Breast epithelium (tissue), 4 donors: ENCODE measurements at places on chromosomes 13 and 19. TPM values are rescaled to one million over a fixed set of nuclear protein-coding genes. Genes with fewer than 3 reads are reported as not detected.

The FAM83E gene
- total RNA-seq, result 5.6 TPM

The KLF1 gene
- total RNA-seq, result not detected

The SCEL gene
- 0.88 TPM for total RNA-seq

The LILRA6 gene
- 1.8 TPM for total RNA-seq

The IGFL2 gene
- not detected for total RNA-seq

DNA sequence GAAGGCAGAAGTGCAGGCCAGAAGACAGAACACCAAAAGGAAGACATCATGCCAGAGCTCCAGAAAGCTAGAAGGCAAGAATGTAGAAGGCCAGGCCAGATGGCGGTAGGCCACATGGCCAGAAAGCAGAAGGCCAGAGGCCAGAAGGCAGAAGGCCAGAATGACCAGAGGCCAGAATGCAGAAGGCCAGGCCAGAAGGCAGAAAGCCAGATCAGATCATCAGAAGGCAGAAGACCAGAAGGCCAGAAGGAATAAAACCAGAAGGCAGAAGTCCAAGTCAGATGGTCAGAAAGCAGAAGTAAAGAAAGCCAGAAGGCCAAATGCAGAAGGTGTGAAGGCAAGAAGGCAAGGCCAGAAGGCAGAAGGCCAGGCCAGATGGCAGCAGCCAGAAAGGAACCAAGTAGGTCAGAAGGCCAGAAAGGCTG, 185.0 kb downstream of the TUBA3C start:
- no peaks in the 10 kb centered on the region for H3K4me1 ChIP-seq
- H3K27me3 ChIP-seq, result no peaks in the 10 kb centered on the region
- H3K27ac ChIP-seq, result no peak overlapping the region
- H3K4me3 ChIP-seq, result no peak overlapping the region
- no peak for DNase-seq
- no peaks in the 10 kb centered on the region for H3K36me3 ChIP-seq

DNA sequence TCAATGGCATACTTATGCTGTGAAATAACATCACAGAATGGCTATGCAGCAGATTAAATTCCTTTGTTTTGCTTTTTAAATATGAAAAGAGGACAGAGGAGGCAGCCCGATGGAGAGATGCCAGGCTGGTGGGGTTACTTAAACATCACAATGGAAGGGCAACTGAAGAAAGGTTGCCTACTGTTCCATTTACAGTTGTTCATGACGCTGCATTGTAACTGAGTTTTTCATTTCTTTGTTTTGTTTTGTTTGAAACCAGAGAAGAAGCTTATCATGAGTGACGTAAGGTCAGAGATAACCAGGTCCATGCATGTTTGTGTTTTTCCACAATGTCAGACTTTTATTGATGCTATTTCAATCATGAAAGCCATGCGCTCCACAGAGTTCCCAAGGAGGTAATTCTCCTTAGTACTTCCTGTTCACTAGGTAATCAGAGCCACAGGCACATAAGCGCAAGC, 273.8 kb downstream of the LHFPL6 start:
- H3K4me3 ChIP-seq, result no peak overlapping the region
- H3K4me1 ChIP-seq, result no peaks in the 10 kb centered on the region
- no peak for DNase-seq
- no peaks in the 10 kb centered on the region for H3K27me3 ChIP-seq
- H3K27ac ChIP-seq, result no peak overlapping the region

- peaks cover 8% of the 10 kb centered on the region for H3K4me1 ChIP-seq
- H3K4me3 ChIP-seq, result peak within 1 kb of the TSS; percentile 53
- DNase-seq, result peak; percentile 84
- H3K27me3 ChIP-seq, result no peaks in the 10 kb centered on the region
- peak within 1 kb of the TSS; percentile 95 for H3K27ac ChIP-seq
These were observed at the start of gene TJP3 for GRCh38 chr19:3708207-3708931. Gene TJP3, plus strand, starts transcription at chr19:3708384. Its CDS starts 20,049 bp downstream, at chr19:3728433.

DNA sequence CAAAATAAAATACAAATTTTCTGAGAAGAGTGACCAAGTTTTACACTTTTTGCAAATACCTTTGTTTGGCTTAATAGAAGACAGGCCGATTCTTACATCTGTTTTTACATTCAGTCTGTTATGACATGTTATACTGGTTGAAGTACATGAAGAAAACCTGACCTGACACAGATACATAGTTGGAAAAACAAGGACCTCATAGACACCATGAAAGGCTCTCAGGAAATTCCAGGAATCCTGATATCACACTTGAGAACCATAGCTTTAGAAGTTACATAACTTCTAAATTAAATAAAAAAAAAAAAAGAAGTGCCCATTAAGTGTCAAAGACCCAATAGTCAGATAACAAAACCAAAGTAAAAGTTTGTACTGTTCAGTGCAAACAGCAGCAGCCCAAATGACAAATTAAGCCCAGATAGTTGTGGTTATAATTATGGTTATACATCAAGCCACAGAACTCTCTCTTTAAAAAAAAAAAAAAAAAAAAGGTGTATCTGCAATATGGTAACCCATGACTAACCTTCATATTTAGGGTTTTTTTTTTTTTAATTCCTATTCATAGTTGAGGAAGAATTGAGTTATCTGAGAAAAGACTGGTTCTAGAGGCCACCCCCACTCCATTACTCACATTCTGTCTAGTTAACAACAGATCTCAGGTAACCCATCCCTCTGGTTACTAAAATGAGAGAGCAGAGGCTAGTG, 19.8 kb downstream of the RBM26 start:
- H3K27ac ChIP-seq, result no peak overlapping the region
- H3K36me3 ChIP-seq, result no peaks in the 10 kb centered on the region
- DNase-seq, result no peak
- H3K27me3 ChIP-seq, result no peaks in the 10 kb centered on the region

- no peak overlapping the region for H3K4me3 ChIP-seq
- H3K4me1 ChIP-seq, result no peaks in the 10 kb centered on the region
- no peaks in the 10 kb centered on the region for H3K27me3 ChIP-seq
- DNase-seq, result no peak
- no peaks in the 10 kb centered on the region for H3K36me3 ChIP-seq
These were observed 39.3 kb downstream of the RASA3 start for GRCh38 chr13:114093118-114093517.

- H3K4me3 ChIP-seq, result peak overlapping the region; percentile 61
- peak overlapping the region; percentile 82 for H3K27ac ChIP-seq
- no peaks in the 10 kb centered on the region for H3K27me3 ChIP-seq
- no peaks in the 10 kb centered on the region for H3K4me1 ChIP-seq
- DNase-seq, result no peak
These were observed 19.6 kb downstream of the HMGB1 start for GRCh38 chr13:30446126-30446500.

DNA sequence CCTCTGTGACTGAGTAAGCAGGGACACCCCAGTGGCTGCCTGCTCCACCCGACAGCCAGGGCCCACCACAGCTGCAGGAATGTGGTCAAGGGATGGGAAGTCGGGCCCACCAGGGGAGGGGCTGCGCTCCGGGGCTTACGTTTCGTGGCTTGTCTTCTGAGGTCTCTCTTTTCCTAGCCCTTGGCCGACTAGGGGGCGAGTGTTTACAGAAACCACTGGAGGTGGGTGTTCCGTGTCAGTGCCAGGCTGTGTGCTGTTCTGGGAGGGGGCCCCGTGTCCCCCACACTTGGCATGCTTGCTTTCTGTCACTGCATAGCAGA, 4.5 kb downstream of the ADAT3 start:
- H3K4me1 ChIP-seq, result peaks cover 18% of the 10 kb centered on the region
- no peak for DNase-seq
- H3K4me3 ChIP-seq, result peak overlapping the region; percentile 30
- H3K36me3 ChIP-seq, result no peaks in the 10 kb centered on the region

- H3K27ac ChIP-seq, result no peak overlapping the region
- H3K4me1 ChIP-seq, result no peaks in the 10 kb centered on the region
- no peaks in the 10 kb centered on the region for H3K27me3 ChIP-seq
- H3K36me3 ChIP-seq, result no peaks in the 10 kb centered on the region
- H3K4me3 ChIP-seq, result no peak overlapping the region
- no peak for DNase-seq
These were observed 111.3 kb downstream of the KATNAL1 start for GRCh38 chr13:30196025-30196424.

- H3K27me3 ChIP-seq, result no peaks in the 10 kb centered on the region
- no peak within 1 kb of the TSS for H3K4me3 ChIP-seq
- DNase-seq, result peak; percentile 62
- no peaks in the 10 kb centered on the region for H3K4me1 ChIP-seq
- no peak within 1 kb of the TSS for H3K27ac ChIP-seq
- no peaks in the 10 kb centered on the region for H3K36me3 ChIP-seq
These were observed at the start of gene SLITRK1 for GRCh38 chr13:83881917-83882605. Gene SLITRK1, minus strand, starts transcription at chr13:83882474. Its CDS starts 967 bp downstream, at chr13:83881507.

DNA sequence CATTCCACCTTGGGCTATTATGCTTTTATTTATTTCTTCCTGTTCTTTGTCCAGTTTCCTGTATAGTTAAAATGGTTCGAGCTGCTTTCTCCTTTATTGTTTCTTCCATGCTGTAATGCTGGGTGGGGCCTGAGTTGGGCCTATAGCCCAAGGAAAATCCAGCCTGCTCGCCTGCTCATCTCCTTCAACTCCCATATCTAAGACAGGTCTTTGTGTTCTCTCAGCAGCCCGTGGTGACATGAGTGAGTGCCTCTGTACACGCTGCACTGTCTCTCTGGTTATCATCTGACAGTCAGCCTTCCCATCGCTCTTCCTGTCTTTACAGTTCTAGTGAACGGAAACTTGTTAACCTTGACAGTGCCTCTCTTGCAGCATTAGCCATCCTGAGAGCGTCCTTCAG, 221.9 kb upstream of the SLC10A2 start:
- no peaks in the 10 kb centered on the region for H3K4me1 ChIP-seq
- no peak for DNase-seq
- no peak overlapping the region for H3K27ac ChIP-seq
- H3K36me3 ChIP-seq, result no peaks in the 10 kb centered on the region
- H3K4me3 ChIP-seq, result no peak overlapping the region
- no peaks in the 10 kb centered on the region for H3K27me3 ChIP-seq

DNA sequence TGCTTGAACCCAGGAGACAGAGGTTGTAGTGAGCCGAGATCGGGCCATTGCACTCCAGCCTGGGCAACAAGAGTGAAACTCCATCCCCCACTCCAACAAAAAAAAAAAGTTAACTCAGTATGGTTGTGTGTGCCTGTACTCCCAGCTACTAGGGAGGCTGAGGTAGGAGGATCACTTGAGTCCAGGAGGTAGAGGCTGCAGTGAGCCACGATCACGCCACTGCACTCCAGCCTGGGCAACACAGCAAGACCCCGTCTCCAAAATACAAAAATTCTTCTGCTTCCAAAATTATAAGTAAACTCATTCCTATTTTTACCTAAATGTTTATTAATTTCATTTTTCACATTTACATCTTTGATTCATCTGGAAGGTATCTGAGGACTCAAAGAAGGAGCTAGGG, 14.4 kb downstream of the PNMA8A start:
- H3K27me3 ChIP-seq, result no peaks in the 10 kb centered on the region
- DNase-seq, result no peak
- no peak overlapping the region for H3K4me3 ChIP-seq
- H3K4me1 ChIP-seq, result no peaks in the 10 kb centered on the region
- H3K36me3 ChIP-seq, result no peaks in the 10 kb centered on the region
- peak overlapping the region; percentile 29 for H3K27ac ChIP-seq

GRCh38 chr19:7874076-7874896, at the start of gene PRR36:
Gene PRR36, minus strand, starts transcription at chr19:7874390. Its CDS starts 701 bp downstream, at chr19:7873689.
- H3K36me3 ChIP-seq, result no peaks in the 10 kb centered on the region
- H3K27me3 ChIP-seq, result peaks cover 20% of the 10 kb centered on the region
- H3K4me3 ChIP-seq, result peak within 1 kb of the TSS; percentile 56
- peak; percentile 66 for DNase-seq
- H3K4me1 ChIP-seq, result no peaks in the 10 kb centered on the region
- peak within 1 kb of the TSS; percentile 70 for H3K27ac ChIP-seq

DNA sequence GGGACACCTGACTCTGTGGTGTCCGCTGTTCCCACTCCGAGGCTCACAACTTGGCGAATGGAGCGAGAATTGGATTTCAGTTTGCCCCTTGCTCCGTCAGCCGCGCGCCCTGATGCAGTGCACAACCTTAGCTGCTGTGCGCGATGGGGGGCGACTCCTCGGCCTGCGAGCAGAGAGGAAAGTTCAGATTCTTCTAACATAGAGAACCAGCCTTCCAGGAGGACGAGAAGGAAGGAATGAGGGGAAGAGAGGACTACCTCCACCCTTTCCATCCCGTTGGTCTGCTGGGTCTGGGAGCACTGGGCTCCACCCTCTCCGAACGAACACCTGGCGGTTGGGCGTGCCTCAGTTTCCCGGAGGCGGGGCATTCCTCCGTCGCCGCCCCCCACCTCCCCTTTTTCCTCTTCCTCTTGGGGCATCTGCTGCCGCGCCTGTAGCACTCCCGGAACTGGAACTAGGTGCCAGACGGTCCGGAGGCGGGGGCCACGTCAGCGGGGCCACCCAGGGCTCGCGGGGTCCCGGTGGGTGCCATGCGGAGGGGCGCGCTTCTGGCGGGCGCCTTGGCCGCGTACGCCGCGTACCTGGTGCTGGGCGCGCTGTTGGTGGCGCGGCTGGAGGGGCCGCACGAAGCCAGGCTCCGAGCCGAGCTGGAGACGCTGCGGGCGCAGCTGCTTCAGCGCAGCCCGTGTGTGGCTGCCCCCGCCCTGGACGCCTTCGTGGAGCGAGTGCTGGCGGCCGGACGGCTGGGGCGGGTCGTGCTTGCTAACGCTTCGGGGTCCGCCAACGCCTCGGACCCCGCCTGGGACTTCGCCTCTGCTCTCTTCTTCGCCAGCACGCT, at the start of gene KCNK6:
Gene KCNK6, plus strand, starts transcription at position 425 of the 838 bp plus-strand sequence. Its CDS starts 106 bp downstream, at position 531.
- H3K4me3 ChIP-seq, result peak within 1 kb of the TSS; percentile 77
- no peaks in the 10 kb centered on the region for H3K36me3 ChIP-seq
- no peaks in the 10 kb centered on the region for H3K27me3 ChIP-seq
- peak within 1 kb of the TSS; percentile 83 for H3K27ac ChIP-seq

DNA sequence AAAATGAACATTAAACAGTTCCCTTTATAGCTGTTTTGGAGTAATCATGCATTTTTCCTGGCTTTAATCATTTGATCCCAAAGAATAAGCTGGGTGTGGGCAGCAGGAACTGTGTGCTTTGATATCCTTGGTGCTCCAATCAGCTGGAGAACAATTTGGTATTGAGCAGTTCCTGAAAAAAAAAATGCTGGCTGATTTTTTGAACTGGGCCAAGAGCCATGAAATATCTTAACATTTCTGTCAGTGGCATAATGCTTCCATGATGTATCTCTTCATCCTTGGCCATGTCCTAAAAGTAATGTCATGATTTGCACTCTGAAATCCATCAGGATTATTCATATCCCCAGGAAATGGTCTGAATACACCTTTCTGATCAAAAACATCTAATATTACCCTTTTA, 134.7 kb downstream of the LHFPL6 start:
- no peak overlapping the region for H3K4me3 ChIP-seq
- H3K4me1 ChIP-seq, result no peaks in the 10 kb centered on the region
- H3K36me3 ChIP-seq, result no peaks in the 10 kb centered on the region

- peaks cover 10% of the 10 kb centered on the region for H3K4me1 ChIP-seq
- H3K4me3 ChIP-seq, result no peak overlapping the region
- H3K27me3 ChIP-seq, result no peaks in the 10 kb centered on the region
These were observed 2.8 kb upstream of the ZNF181 start for GRCh38 chr19:34731019-34731829.

- no peaks in the 10 kb centered on the region for H3K27me3 ChIP-seq
- no peak for DNase-seq
These were observed 71.2 kb downstream of the WASF3 start for GRCh38 chr13:26628706-26629105.

GRCh38 chr19:12350890-12351197, 14.6 kb downstream of the ZNF442 start:
- DNase-seq, result no peak
- no peak overlapping the region for H3K4me3 ChIP-seq
- peaks cover 8% of the 10 kb centered on the region for H3K36me3 ChIP-seq
- H3K4me1 ChIP-seq, result no peaks in the 10 kb centered on the region
- no peaks in the 10 kb centered on the region for H3K27me3 ChIP-seq
- H3K27ac ChIP-seq, result no peak overlapping the region
